Right lobe of liver (tissue), 6 donors: ENCODE measurements at places on chromosomes 6 and 20. TPM values are rescaled to one million over a fixed set of nuclear protein-coding genes. Genes with fewer than 3 reads are reported as not detected.

Gene IL17A
- total RNA-seq, result not detected

DNA sequence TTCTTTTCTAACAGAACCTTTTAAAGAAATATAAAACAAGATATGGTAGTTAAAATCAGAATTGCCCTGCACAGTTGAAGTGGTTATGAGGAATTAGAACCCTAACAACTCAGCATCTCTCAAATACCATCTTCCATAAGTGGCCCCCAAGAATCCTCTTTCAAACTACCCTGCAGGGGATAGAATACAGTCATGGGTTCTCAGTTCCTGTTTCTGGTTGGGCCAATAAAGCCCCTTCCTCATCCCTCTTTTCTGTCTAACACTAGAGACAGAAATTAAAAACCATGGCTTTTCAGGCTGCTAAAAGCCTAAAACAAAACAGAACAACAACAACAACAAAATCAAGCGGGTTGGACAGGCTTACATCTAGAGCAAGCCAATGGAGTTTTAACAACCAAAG, 6.7 kb upstream of the LCA5 start:
- DNase-seq, result no peak

- no peak for DNase-seq
Measured at GRCh38 chr6:156396068-156396771, 381.0 kb upstream of the ARID1B start.

Gene TBXT
- not detected for total RNA-seq

DNA sequence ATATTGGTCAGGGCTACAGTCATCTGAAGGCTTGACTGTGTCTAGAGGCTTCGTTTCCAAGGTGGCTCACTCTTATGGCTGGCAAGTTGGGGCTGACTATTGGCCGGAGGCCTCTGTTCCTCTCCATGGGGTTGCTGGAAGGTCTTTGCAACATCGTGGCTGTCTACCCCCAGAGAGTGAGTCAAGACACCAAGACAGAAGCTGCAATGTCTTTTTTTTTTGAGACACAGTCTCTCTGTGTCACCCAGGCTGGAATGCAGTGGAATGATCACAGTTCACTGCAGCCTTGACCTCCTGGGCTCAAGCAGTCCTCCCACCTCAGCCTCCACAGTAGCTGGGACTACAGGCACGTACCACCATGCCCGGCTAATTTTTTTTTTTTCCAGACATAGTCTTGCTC, 29.4 kb upstream of the KIF3B start:
- DNase-seq, result no peak

- DNase-seq, result no peak
Measured at GRCh38 chr20:9490631-9491030, 23.8 kb upstream of the LAMP5 start.

DNA sequence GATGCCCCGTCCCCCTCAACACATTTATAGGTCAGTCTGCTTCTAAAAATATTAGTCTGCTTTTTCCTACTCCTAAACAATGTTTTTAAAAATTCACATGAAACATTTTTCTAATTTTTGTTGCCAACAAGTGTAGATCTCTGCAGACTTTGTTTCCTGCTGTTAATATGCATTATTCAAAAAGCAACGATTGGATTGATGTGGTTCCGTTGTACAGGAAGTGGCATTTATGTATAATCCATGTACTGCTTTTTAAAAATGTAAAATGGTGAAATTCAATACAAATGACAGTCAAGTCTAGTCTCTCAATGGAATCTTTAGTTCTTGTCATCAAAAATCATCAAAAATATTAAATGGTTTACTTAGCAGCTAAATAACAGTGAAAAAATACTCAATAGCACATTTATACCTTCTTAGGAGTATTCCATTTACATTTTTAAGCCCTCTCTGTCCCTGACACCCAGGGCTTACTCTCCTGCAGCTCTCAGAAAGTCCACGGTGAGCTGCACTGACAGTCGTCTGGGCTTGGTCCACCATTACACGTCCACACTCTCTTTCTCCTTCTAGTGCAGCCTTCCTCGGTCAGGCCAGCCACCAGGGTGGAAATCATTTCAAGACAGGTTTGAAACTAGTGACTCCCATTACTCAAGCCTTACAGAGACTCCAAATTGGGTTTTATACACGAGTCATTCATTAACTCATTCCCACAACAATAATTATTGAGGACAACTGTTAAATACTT, 211.5 kb downstream of the TMEM200A start:
- no peak for DNase-seq
